ENCODE measurements at places on chromosomes 13 and 19.

DNA sequence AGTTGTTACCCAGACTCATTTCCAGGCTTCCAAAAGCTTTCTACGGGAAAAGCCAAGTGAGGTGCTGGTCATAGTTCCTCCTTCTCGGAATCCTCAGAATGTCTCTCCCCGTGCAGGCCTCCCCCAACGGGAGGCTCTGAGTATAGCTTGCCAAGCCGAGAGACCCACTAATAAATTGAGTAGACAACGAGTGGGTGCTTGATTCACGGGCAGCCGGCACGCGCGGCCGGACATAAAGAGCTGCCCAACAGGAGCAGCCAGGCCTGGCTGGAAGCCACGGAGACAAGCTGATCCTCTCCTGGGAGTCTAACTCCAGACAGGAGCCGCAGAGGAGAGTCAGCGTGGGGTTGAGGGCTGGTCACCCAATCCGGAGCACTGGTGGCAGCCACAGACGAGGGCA lies 43.4 kb upstream of the MEDAG start:
- no peak for DNase-seq

DNA sequence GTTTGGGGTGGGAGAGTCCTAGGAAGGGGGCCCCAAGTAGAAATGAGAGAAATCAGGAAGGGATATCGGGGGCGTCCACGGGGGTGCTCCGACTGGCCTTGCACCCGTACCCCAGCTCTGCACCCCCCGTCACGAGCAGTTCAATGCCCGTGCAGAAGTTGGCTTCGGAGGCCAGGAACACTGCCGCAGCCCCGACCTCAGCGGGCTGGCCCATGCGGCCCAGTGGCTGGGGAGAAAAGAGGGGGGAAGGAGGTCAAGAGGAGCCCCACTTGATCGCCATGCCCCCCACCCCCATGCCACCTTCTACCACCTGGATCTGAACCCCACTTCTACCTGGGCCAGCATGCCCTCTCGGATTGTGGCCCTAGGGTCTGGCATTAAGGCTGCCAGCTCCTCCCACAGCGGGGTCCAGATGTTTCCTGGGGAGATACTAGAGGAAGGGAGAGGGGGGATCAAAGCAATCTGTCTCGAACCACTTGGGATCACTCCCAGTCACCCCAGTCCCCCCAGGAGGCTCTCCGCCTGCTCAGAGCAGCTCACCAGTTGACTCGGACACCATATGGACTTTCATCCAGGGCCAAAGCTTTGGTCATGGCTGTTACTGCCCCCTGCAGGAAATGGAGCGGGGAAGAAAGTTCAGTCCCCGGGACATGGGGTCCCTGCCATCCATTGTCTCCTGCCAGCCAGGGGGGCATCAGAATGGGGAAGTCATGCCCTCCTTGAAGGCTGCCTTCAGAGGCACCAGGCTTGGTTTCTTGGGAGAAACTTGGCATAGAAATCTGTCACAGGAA lies 2.5 kb upstream of the BCAT2 start:
- no peak for DNase-seq

- DNase-seq, result no peak
Observed at GRCh38 chr19:12665281-12665573, 1.3 kb downstream of the MAN2B1 start.

- no peak for DNase-seq
Observed at GRCh38 chr13:97285221-97285955, 63.3 kb downstream of the MBNL2 start.

DNA sequence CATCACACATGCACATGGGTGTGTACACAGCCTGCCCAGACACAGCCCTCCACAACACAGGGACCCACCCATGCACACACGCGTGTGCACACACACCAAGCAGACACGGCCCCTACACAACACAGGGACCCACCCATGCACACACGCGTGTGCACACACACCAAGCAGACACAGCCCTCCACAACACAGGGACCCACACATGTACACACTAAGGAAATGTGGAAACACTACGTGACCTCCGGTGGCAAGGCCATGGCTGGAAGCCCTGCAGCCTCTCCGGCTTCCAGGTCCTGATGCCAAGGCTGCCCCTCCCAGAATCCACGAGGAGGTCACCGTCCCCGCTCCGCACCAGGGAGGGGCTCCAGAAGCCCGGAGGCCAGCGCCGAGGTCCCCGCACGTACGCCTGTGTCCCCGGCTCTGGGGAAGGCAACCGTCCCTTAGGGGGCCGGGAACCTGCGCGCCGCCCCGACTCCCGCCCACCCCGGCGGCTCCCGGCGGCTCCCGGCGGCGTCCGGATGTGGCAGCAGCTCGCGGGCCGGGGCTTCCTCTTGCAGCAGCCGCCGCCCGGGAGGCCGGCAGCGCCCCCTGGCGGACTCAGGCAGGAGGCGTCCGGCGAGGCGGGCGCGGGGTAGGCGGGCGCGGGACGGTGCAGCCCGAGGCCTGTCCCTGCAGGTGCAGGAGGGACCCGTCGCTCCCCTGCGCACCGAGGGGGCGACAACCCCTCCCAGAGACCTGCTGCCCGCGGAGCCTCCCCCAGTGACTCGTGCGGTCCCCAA lies 29.8 kb upstream of the GRTP1 start:
- DNase-seq, result no peak

- no peak for DNase-seq
Observed at GRCh38 chr19:2590630-2591399, 111.7 kb downstream of the GNG7 start.

GRCh38 chr19:8148410-8149260 lies 757 bp downstream of the FBN3 start:
- no peak for DNase-seq

- no peak for DNase-seq
Observed at GRCh38 chr13:19860884-19861655, 2.4 kb downstream of the ZMYM5 start.

DNA sequence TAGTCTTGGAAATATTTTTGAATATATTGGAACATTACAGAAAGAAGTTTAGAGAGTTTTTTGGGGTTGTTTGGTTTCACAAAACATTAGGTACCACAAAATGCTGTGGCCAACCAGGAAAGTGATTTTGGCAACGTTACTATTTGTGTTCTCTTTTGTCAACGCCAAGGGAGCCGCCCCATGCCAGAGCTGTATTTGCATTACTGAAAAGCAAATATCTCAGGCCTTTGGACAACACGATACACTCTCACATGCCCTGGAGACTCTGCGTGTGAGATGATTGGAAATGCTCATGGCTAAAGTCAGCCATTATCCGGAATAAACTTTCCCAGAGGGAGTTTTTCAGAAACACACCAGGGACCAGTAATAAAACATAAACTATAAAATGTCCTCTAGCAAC lies 324.6 kb downstream of the SHISA2 start:
- no peak for DNase-seq

- no peak for DNase-seq
Observed at GRCh38 chr13:80250213-80250810, 90.6 kb downstream of the SPRY2 start.

GRCh38 chr19:32498648-32499200 lies 82.3 kb upstream of the PDCD5 start:
- no peak for DNase-seq

DNA sequence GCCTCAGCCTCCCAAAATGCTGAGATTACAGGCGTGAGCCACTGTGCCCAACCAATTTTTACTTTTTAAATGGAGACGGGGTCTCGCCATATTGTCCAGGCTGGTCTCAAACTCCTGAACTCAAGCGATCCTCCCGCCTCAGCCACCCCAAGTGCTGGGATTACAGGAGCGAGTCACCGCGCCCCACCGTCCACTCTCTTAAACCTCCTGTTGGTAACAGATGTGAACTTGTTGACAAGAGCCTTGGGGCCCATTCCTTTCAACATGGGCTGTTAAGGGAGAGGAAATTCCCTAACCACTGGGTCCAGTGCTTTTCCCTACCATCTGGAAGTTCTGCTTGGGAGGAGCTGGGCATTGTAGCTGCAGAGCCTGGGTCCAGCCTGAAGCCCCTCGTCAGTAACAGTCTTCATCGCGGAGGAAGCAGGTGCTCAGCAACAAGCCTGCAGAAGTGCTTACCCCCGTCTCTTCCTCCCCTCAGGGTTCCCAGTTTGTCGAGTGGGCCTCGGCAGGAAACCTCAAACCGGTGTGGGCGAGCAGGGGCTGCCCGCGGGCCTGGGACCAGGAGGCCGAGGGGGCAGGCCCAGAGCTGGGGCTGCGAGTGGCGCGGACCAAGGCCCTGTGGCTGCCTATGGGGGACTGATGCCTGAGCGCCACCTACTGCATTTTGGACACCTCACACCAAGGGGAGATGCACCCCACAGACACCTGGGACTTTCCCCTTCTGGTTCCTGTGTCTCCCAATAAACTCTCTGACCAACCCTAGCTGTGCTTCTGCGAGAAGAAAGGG lies 4.0 kb upstream of the FLT3LG start:
- DNase-seq, result no peak

GRCh38 chr13:105159841-105160240 lies 1375.6 kb downstream of the EFNB2 start:
- DNase-seq, result no peak

DNA sequence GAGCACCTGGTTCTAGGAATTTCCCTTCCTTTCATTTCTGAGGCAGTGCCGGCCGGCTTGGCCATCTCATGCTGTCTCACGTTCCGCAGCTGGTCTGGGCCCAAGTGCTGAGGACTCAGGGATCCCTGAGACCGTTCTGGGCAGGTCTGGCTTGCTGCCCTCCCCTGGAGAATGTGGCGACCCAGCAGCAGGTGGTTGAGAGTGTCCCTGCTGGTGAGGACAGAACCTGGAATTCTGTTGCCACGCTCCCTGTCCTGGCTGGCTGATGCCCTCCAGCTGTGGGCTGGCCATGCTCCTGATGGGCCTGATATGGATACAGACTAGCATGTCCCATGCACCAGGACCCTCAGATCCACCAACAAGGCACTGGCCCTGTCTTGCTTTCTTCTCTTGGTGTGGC lies 114.0 kb upstream of the C1QTNF9B start:
- no peak for DNase-seq

DNA sequence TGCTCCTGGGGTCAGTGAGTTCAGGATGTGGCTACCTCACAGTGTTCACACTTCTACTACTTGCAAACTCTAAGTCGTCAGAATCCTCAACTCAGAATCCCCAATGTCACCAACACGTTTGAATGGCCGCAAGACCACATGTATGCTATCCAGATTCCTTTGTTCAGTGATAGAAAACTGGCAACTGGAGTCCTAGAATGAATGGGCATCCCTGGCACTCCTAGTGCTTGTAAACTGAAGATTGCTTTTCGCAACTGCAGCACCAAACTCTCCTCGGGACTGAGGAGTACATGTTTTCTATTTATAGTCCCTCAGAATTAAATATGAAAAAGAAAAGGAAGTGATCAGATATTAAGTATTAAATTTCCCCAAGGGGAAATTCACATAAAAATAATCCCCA lies 4.9 kb downstream of the SMAD9 start:
- DNase-seq, result no peak

DNA sequence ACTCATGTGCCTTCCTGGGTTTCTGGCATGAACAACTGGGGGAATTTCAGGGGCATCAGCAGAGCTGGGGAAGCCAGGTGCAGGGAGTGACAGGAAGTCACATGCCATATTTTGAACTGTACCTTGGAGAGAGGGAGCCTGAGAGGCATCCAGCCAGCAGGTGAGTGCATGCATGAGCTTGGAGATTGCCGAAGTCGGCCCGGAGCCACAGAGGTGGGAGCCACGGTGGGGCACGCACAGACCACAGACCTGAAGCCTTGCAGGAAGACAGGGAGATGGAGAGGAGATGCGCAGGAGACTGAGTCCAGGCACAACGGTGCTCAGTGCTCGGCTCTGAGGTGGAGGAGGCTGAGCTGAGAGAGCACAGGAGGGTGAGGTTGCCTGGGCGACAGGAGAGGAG lies 55.1 kb downstream of the CDADC1 start:
- DNase-seq, result no peak
